Stimulated activated CD4-positive, alpha-beta T cell treated with anti-CD3 and anti-CD28 coated beads, Interleukin-1b, Interleukin-23, amount 100 ng/mL, for 1 hour (primary cell): ENCODE measurements at places on chromosomes 1 and 21.

DNA sequence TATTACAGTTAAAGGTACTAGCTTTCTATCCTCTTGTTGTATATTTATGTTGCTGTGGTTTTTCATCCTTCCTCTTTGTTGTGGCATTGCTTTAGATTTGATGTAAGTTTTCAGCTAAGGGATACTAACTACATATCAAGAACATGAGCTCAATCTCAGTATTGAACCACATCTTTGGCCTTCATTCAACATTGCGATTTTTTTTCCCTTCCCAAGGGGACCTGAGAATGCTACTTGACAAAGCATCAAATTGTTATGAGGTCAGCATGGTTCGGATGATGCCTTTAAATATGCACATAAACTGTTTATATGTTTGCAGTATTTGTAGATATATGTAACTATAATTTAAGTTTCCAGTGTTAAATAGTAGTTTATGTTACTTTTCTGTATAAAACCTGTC is 31.7 kb upstream of the GPR88 start:
- no peak for DNase-seq

DNA sequence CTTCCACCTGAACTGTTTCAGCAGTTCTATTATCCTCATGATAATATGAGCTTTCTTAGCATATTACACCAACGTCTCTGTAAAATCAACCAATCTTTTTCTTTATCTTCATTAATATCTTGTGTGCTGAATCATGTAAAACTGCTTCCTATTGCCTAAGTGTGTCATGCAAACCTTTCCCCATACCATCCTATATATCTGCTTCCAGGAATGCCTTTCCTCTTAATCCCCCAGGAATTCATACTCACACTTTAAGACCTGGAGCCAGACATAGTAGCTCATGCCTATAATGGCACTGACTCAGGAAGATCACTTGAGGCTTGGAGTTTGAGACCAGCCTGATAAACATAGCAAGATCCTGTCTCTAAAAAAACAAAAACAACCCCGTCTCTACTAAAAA is 183.9 kb downstream of the NRIP1 start:
- no peak for DNase-seq

GRCh38 chr1:20643080-20643479 is 9.8 kb downstream of the PINK1 start:
- no peak for DNase-seq

DNA sequence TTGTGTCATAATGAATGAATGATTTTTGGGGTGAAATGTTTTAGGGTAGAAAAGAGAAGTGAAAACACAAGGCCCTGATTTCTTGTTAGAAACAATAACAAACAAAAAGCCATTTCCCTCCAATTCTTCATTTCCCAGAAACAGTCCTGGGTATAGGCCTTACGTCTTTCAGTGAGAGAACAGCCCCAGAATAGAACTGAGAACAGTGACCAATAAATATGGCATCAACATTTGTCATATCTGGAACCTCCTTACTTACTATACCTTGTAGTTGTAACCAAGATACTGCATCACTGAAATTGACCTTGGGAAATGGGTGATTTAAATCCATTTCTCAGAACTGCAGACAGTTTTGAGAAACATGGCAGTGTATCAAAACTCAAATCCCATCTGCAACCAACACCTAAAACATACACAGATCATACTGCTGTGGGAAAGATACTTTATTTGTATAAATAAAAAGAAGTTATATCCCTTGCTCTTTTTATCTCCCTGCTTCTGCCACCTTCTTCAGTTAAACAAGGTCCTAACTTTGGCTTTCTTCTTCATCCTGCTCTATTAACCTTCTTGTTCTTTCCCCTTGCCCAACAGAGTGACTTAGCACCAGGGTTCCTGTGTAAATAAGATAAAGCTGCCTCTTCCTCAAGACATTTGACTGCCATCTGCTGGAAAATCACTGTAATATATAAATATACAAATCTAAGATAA is 19.5 kb downstream of the XKR8 start:
- no peak for DNase-seq

DNA sequence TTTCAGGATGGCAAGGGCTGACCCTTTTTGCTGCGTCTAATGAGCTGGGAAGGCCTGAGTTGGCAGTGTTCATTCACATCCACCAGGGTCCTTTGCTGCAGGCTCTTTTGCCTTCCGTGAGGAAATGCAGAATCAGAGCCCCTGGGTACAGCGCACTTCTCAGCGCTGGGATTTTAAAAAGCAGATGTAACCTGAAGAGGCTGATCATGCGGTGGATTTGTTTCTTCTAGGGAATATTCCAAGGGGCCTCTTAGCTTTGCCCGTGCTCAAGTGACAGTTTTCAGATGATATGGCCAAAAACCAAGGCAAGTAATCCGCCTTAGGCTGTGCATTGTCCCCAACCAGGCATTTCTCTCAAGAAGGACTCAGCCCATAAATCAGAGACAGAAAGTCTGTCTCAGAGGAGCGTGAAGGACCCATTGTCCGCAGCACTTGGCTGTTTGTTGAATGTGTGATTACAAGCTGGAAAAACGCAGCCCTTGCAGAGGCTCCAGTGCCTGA is 237.6 kb downstream of the PTPRC start:
- no peak for DNase-seq

- no peak for DNase-seq
Observed at GRCh38 chr21:31360717-31361116, 16.7 kb upstream of the TIAM1 start.
